Cortex of kidney (tissue), 1 donor: ENCODE measurements at places on chromosomes 16 and 17.

- no peak for DNase-seq
These were observed 1.1 kb upstream of the WBP2 start for GRCh38 chr17:75856062-75856756.

- DNase-seq, result no peak
These were observed 23.5 kb upstream of the RFFL start for GRCh38 chr17:35086931-35087573.

DNA sequence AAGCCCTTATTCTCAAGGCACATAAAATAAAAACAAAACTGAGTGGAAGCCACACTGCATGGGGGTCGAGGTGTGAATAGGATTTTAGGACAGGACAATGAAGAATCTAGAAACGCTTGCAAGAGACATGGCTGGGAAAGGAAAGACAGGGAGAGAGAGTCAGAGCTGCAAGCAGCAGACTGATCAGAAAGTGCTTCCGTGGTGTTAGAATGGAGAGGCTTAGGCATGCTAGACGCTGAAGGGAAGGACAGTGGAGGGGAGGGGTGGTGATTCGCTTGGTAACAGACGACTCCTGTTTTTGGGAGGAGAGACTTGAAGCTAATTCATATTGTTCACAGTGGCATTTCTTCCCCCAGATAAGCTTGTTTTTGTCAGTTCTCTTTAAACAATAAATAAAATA lies 173.5 kb downstream of the AIPL1 start:
- no peak for DNase-seq

DNA sequence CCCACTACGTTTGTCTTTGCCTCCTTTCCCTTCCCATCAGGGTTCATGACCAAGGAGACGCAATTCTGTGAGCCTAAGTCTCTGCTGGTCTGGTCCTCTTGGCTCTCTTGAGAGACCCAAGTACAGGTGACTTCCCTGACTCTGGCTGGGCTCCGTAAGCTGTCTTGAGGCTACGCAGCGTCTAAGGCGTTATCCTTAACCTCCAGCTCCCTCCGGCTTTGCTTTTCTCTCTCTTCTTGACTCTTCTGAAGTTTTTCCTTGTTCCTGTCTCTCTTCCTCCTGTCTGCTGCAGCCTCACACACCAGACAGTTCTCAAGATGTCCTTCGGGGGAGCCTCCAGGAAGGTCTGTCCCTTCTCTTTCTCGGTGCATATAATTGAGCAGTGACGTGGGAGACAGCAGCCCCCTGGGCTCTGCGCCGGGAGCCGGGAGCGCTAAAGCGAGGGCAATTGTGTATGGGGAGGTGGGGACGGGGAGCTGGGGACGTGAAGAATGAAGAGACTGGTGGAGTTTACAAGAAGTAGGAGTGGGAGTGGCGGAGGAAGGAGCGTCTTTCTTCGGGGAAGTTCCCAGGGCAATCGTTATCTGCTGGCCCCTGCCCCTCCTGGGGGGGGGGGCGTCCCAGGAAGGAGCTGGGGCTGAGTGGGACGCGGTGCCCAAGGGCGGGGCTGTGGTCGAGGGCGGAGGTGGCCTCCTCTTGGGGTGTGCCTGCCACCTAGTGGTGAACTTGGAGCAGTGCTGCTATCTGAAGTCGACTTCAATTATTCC lies 6.9 kb upstream of the PIRT start:
- no peak for DNase-seq

GRCh38 chr17:40293363-40293762 lies 5.7 kb downstream of the CDC6 start:
- no peak for DNase-seq

DNA sequence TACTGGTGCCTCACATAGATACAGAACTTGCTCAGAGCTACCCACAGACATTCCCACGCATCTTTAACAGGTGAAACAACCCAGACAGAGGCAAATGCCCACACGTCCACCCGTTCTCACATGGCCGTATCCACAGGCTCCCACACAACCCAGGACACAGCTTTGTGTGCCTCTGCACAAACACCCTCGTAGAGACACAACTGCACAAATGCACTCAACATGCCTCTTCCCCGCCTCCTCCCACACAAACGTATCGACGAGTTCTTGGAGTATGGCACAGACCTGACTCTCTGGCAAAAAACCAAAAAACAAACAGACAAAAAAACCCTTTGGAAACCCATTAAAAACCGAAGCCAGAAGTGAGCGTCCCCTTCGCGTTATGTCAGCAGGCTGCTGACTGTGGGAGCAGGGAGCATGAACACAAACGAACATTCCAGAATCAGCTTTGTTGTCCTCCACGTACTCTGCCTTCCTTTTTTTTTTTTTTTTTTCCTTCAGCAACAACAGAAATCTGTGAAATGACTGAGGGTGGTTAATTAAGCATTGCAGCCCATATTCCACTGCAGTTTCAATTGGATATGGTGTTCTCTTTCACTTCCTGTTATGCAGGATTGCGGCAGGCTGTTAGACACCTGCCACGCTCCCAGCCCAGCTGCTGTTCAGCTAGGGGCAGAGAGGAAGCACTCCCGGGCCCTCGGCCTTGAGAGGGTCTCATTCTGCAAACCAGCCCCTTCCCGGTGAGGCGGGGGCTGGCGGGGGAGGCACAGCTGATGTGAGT lies 313.7 kb downstream of the MAF start:
- DNase-seq, result no peak

- no peak for DNase-seq
These were observed 207.4 kb upstream of the EEF2KMT start for GRCh38 chr16:5305023-5305422.

DNA sequence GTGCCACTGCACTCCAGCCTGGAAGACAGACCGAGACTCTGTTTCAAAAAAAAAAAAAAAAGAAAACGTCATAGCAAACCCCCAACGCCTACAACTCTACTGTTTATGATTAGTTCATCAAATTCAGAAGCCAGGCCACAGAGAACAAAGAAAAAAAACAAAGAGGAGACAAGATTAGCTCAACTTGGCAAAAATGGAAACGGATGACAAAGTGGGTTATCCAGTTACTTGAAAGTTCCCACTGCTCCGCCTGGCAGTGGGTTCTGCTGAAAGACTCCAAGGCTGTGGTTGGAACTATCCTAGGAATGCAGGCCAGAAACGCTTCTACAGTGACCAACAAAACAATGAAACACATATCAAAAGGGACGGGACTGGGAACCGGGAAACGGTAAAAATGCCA lies 53.1 kb downstream of the MRM3 start:
- DNase-seq, result no peak

- DNase-seq, result no peak
These were observed 30.1 kb upstream of the GAA start for GRCh38 chr17:80071116-80071841.

- no peak for DNase-seq
These were observed 155.9 kb downstream of the C16orf78 start for GRCh38 chr16:49529411-49530045.

DNA sequence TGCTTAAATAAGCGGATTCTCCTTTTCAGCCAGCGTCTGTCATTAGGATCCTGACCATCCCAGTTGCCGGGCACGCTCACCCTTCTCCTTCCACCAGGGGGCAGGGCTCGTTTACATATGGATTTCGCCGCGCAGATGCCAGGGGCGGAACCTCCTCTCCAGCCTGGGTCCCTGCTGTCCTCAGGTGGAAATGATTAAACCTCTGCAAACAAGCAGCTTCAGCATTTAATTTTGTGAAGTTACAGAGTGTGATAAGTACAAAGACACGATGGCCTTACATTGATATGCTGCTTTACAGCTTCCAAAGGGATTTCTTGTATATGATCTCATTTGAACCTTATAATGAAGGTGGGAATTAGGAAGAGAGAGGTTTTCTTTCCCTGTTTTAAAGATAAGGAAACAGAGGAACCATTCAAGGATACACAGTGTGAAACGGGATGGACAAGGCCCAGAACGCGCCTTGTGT lies 3.9 kb upstream of the KRT28 start:
- no peak for DNase-seq

DNA sequence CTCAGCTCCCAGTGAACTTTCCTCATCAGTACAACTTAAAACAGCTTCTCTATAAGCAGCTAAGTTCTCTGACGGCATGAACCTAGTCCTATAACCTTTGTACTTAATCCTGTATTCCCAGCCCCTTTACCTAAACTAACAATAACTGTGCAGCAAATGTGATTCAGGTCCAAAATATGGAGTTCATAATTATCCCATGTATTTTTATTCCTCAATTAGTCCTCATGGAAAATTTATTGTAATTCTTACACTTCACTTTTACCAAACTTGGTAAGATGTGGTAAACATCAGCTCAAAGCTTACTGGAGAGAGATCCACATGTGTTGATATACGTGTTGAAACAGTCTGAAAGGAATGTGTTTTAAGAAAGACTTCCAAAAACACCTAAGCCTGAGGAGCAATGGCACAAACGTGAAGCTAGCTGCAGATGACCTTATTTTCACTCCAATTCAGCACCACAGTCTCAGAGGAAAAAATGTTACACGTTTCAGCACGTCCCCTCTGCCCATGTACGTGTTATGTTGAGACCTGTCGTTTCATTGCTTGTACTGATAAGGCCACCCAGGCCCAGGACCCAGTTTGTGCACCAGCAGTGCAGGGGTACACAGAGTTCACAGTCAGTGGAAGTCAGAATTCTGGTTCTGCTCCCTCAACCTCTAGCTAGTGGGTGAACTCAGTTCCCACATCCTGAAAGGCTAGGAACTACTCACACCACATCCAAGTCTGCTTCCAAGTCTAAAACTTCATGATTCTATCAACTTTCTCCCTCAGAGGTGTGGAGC lies 7.1 kb downstream of the USP31 start:
- DNase-seq, result no peak

- DNase-seq, result no peak
These were observed 33.7 kb downstream of the HOXB1 start for GRCh38 chr17:48497103-48497502.

- DNase-seq, result no peak
These were observed at the start of gene KRTAP16-1 for GRCh38 chr17:41308918-41309359. Gene KRTAP16-1, minus strand, starts transcription at chr17:41309309. Its CDS starts 56 bp downstream, at chr17:41309253.

DNA sequence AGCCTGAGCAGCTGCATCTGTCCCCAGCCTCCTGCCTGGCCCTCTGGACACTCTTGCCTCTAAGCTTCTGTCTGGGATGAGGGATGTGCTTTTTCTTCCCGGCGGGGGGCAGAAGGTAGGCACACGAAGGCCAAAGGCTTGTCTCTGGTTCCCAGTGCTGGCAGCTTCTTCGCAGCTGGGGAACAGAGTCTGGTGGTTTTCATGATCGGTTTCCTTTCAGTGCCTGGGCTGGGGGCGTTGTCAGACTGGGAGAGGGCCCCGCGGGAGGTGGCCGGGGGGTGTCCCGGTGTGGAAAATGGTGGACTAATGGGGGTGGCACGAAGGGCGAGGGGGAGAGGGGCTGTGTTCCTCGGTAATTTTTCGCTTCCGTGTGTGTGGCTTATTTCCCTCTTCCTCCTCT lies 988 bp downstream of the RAP1GAP2 start:
- DNase-seq, result no peak

GRCh38 chr16:67760206-67760955 lies 41.3 kb upstream of the GFOD2 start:
- DNase-seq, result no peak

GRCh38 chr17:4987767-4988567 lies 492 bp upstream of the CAMTA2 start:
- no peak for DNase-seq

- no peak for DNase-seq
These were observed 128.0 kb upstream of the CACNG5 start for GRCh38 chr17:66706851-66707450.

DNA sequence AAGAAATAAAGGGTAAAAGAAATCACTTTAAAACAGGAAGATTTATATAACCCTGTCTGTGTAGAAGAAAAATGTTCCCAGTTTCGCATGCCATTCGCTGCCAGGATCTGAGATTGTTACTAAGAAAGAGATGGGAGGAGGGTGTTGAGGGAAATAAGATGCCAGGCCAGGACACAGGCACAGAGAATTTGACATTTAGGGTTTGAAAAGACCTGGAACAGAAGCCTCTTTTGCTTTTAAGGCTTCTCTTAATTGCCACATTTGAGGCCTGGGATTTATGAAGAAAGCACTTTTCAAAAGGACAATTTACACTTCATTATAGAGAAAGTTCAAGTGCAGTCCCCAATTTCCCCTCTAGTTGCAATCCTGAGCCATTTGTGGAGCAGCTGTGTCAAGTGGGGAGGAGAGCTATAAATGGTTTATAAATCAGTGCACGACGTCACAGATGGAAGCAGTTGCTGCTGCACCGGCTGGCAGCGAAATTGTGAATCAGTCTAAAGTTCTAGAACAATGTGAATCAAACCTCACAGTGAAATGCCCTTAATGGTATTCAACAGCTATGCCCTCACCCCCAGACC lies 26.5 kb upstream of the C16orf87 start:
- DNase-seq, result no peak

GRCh38 chr16:89183975-89184676 lies 12.6 kb downstream of the CDH15 start:
- no peak for DNase-seq

DNA sequence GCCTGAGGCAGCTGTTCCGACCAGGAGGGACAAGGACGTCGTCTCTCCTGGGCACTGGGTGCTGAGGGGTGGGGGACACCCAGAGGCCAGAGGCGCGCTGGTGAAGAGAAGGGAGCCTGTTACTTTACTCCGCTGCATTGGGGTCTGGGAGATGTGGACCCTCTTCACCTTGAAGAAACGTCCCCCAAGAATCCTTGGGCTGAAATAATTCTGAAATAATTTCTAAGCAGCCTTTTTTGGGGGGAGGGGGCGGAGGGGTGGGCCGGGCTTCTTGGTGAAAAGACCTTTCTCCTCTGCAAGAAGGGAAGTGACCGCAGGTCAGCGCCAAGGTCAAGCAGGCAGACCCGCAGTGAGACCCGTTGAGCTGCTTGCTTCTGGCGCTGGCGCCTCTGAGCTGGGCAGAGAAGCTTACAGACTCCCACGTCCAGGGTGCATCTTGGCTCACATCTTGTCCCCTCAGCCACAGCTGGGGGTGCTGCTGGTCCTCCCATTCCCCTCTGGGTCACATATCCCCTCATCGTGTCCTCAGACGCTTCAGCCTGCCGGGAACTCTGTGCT lies 1.1 kb downstream of the SYT17 start:
- no peak for DNase-seq

DNA sequence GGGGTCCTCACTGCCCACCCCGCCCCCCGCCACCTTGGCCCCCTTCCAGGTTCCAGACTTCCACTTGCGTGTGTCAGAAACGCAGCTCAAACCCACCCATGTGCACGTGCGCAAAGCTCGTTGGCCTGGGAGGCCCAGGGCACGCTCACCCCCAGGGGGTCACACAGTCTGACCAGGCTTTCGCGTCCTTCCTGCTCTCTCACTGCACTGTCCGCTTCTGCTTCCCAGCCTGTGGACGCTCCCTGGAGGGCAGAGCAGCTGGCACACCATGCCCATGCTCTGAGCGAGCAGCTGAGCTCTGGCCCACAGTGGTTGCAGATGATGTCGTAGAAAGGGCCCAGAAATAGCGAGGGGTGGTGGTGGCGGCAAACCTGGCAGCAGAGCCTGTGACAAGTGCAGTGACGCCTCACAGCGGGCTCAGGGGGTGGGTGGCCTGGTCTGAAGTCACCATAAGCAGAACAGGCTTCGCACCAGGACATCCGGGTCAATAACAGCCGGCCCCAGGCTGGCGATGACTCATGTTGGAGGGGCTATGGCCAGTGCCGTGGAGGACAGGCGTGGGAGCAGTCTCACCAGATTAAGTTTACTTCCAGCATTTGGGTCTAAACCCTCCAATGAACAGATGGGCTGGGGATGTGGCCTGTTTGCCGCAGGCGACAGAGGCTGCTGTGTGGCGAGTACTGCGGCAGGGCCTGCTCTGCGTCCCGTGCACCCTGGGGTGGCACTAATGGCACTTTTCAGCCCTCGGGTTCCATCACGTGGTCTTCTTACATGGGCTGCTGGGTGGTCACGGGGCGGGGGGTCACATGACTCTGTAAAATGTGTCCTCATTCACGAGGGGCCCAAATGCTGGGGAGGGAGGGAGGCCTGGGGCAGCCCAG lies 49.0 kb downstream of the NT5M start:
- DNase-seq, result no peak

GRCh38 chr16:10622036-10622921 lies 41.9 kb upstream of the EMP2 start:
- no peak for DNase-seq
